ENCODE measurements at places on chromosomes 4 and X.
A peak's percentile ranks its signal among the peaks of the same experiment; 100 is the strongest.

- DNase-seq = peak; percentile 29
These were observed 18.9 kb downstream of the C4orf50 start for GRCh38 chr4:5999356-5999755.

DNA sequence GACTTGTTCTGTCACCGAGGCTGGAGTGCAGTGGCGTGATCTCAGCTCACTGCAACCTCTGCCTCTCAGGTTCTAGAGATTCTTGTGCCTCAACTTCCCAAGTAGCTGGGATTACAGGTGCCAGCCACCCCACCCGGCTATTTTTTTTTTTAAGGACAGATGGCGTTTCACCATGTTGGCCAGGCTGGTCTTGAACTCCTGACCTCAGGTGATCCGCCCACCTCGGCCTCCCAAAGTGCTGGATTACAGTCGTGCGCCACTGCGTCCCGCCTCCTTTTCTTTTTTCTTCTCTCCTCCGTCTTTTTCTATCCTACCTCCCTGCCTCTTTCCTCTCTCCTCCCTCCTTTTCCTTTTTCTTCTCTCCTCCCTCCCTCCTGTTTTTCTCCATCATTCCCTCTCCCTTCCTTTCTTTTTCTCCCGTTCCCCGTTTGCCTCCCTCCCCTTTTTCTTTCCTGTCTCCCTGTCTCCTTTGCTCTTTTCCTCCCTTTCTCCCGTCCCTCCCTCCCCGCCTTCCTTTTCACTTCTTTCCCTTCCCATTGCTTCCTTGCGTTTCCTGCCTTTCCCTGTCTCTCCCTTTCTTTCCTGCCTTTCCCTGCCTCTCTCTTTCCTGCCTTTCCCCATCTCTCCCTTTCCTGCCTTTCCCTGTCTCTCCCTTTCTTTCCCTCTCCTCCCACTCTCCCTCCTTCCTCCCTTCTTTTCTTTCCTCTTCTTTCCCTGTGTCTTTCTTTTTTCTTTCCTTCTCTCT is 2.1 kb upstream of the SLC25A6 start:
- no peak for DNase-seq

DNA sequence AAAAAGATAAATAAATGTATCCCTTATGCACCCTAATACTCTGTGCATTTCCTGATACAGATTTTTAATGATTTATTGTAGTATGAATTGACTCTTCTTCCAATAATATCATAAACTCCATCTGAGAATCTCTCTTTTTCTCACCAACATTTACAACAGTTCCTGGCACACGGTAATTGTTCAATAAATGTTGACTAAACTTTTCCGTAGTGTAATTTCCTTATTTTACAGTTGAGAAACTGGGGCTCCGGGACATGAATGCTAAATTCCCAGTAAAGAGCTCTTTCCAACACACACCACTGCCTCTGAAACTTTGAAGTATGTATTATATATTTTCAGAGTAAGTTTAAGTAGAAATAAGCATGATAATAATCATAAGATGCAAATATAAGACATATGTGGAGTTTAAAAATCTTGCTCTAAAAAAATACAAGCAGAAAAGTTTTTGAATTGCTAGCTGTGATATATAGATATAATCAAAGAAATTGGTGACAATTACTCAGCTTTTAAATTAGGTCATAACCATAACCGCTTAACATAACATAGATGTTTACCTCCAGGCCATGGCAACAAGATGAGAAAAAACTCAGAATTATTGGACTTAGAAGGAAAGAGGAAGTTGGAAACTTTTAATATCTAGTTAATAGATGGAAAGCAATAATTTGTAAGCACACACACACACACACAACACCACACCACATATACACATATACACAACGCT is 28.2 kb upstream of the ANTXR2 start:
- no peak for DNase-seq

DNA sequence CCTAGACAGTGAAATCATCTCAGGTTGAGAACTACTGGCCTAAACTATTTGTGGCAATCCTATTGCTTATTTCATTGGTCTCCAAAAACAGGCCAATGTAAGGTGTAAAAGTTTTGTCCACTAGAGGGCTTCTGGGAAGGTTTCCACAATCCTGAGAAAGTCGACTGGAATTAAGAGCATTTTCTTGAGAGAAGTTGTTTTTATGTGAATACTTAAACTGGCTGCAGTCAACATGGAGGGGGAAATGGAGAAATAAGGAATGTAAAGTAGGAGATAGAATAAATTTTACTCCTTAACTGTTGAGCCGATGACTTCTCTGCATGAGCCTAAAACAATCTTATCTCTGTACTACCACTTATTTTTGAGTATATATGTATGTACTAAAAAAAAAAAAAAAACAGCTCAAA is 11.0 kb upstream of the EIF4E start:
- DNase-seq = no peak

GRCh38 chrX:150569155-150569477 is 695 bp downstream of the MTM1 start:
- DNase-seq = no peak

GRCh38 chr4:96887857-96888256 is 1048.0 kb downstream of the PDHA2 start:
- no peak for DNase-seq

- no peak for DNase-seq
These were observed 277.8 kb upstream of the EMCN start for GRCh38 chr4:100795581-100795980.

GRCh38 chr4:113866611-113867010 is 105.1 kb upstream of the CAMK2D start:
- DNase-seq = no peak

GRCh38 chrX:74421036-74421739 is at the start of gene SLC16A2:
SLC16A2 (plus strand) TSS chrX:74421493; CDS start chrX:74421638, 145 bp downstream.
- peak; percentile 75 for DNase-seq

- no peak for DNase-seq
These were observed 374.5 kb downstream of the GRID2 start for GRCh38 chr4:92678292-92678691.

GRCh38 chr4:5162909-5163508 is 111.7 kb downstream of the STK32B start:
- DNase-seq = no peak

- DNase-seq = no peak
These were observed 95.8 kb downstream of the MBNL3 start for GRCh38 chrX:132393085-132393484.

GRCh38 chr4:4791299-4792111 is 68.0 kb upstream of the MSX1 start:
- peak; percentile 56 for DNase-seq

DNA sequence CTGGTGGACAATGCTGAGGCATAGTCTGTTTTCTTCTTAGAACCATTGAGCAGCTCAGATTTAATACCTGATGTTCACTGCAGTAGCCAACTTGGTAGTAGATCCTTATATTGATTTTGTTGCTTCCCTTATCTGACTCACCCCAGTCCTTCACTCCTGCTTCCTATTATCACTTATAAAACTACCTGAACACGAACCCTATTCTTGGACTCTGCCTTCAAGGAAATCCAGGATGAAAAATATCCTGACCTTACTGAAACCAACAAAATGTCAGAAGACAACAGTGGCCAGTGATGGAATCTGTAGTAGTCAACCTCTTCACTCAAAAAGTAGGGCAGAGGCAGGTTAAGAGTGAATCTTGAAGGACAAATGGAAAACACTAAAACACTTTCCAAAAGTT is 98.1 kb downstream of the CPEB2 start:
- DNase-seq = no peak

- no peak for DNase-seq
These were observed 119.4 kb downstream of the FAT4 start for GRCh38 chr4:125434136-125434535.

DNA sequence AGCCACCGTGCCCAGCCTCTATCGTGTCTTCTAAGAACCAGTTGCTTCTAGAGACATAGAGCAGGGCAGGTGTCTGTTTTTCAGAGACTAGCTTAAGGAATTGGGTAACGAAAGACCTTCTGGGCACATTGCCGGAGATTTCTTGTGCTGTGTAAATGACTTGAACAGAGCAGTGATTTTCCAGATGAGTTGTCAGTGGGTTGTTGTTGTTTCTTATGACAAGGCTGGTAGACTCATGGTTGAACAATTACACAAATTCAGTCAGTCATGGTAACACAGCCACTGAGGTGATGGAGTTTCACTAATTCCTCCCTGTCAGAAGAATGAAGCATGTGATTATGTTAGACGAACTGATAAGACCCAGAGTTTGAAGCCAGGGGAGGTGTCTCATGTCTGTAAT is 20.5 kb upstream of the DDX3X start:
- no peak for DNase-seq

- DNase-seq = no peak
These were observed 17.2 kb upstream of the CCNI start for GRCh38 chr4:77092975-77093374.

DNA sequence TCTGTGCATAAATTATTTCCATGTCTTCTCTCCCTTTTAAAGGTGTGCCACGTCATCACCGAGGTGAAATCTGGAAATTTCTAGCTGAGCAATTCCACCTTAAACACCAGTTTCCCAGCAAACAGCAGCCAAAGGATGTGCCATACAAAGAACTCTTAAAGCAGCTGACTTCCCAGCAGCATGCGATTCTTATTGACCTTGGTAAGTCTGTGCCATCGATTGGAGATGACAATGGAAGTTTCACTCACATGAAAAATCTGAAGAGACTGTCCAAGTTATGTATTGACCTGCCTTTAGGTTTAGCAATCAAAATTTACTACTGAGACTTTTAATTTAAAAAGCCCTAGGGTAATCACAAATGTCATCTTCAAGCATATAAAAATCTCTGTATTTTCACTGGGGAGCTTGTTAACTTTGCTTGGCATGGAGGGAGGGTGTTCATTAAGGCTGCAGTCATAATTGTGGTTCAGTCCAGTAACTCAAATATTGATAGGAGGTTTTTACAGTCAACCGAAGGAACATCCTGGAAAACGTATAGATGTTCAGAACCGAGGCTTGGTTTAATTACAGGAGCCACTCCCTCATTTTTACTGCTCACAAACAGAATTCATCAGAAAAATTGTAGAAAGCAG is 142.9 kb downstream of the PTTG2 start:
- no peak for DNase-seq

- DNase-seq = no peak
These were observed 77.3 kb upstream of the TMEM47 start for GRCh38 chrX:34734383-34734782.

GRCh38 chrX:37485429-37485828 is 86.0 kb upstream of the LANCL3 start:
- no peak for DNase-seq

DNA sequence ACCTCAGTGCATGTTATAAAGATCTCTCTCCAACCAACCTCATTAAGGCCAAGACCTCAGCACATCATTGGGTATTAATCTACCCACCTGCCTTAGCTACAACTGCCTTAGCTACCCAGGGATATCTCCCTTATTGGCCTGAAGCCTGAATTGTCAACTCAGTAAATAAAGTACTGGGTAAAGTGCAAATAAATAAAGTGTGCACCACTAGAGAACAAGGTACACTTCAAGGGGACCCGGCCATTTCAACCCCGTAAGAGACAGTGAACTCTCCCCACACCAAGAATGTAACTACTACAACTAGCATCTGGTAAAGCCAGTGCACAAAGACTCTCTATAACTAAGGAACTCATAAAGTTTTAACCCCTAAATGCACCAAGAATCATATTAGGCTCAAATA is 61.7 kb upstream of the POU3F4 start:
- DNase-seq = no peak

- DNase-seq = no peak
These were observed 17.9 kb upstream of the CXCL11 start for GRCh38 chr4:76053730-76054129.

- DNase-seq = no peak
These were observed 1047.9 kb downstream of the RPA4 start for GRCh38 chrX:97931586-97931985.
